ENCODE measurements at places on chromosomes 7 and 10.

DNA sequence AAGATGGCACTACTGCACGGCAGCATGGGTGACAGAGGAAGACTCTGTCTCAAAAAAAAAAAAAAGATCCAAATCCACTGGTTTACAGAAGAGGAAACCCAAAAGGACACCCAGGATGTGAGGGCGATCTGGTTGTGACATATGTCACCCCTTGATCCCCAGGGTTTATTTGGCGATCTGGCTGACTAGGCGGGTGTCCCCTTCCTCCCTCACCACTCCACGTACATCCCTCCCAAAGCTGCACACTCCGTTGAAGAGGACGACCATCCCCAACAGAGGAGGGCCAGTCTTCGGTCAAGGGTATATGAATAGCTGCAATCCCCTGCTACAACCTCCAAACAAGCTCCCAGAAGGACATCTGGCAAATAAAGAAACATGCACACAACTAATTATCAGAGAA is 111.6 kb downstream of the HTR5A start:
- no peak for DNase-seq

DNA sequence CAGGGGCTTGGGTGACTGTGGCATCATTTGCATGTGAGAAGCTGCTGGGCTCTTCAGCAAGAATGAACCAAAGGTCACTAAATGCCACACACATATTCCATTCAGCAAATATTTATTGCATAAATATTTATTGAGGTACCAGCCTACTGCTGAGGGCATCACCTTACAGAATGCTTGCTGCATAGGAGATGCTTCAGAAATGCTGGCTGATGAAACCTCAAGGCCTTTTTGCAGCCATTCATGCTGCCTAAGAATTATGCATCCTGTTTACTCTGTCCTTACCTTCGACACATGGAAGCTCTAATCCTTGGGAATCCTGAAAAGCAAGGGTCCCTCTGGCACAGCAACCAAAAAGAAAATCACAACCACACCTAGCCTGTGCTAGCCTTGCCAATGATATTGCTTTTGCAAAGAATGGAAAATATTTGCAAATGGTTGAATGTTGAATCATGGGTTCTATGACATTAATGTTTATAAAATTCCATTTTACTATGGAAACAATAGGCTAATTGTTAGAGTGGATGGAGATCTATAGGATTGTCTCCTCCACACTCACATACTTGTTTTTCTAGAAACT is 79.6 kb downstream of the PCGF5 start:
- DNase-seq: no peak

GRCh38 chr7:81180573-81180972 is 261.7 kb upstream of the SEMA3C start:
- DNase-seq: no peak

- DNase-seq: no peak
These were observed 134.2 kb downstream of the SLC25A13 start for GRCh38 chr7:96187735-96188134.

- DNase-seq: no peak
These were observed 5.2 kb downstream of the LAT2 start for GRCh38 chr7:74214816-74215630.

- DNase-seq: no peak
These were observed 103.6 kb upstream of the PDSS1 start for GRCh38 chr10:26593896-26594295.

- no peak for DNase-seq
These were observed 65.1 kb upstream of the VSTM2A start for GRCh38 chr7:54477083-54477482.

DNA sequence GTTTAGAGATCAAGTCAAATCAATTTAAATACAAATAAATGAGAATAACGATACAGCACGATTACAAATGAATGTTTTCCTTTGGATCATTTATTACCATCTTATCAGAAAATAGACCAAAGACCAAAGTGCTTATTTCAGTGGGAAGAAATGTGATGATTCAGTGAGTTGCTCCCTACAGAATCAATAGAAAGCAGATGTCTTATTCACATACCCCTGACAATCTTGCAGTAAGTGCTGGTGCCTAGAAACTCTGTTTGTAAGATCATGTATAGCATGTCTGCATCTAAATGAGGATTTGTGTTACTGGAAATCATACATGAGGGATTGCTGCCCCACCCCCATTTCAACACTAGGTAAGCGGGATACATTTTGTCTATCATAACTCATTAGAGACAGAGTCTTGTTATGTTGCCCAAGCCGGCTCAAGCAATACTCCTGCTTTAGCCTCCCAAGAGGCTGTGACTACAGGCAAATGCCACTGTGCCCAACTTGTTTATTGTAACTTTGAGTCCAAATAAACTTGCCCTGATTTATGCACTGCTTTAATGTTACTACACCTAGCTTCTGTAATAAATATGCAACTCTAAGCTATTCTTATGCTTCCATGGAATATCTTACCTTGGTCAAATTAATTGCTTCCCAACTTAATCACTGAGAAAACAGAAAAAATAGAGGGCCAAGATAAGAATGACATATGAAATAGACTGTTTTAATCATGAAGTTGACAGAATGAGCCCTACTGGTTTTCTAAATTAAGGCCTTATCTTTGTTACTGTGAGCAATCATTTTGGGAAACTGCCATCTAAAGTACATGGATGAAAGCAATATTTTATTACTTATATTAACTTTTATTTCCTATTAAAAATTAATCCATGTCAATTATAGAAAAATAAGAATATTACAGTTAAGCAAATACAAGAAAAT is 82.5 kb downstream of the AHR start:
- DNase-seq: no peak

- DNase-seq: no peak
These were observed 3.3 kb downstream of the FRMPD2 start for GRCh38 chr10:48271047-48271730.

Measured in choroid plexus epithelial cell (primary cell).